ENCODE measurements at places on chromosomes 11 and 22.

DNA sequence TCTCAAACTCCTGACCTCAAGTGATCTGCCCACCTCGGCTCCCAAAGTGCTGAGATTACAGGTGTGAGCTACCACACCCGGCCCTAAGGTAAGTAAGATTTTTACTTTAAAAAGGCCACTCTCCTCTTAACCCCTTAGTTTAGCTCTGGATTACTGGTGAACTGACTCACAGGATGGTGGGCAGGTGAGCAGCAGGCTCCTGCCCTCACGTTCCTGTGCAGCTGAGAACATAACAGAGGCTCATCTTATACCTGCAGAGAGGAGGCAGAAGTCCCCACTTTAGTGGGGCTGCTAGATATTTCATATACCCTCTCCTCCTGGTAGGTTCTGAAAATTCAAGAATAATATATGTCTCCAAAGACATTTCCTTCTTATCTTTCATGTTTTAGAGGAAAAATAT, 17.1 kb upstream of the SERPIND1 start:
- DNase-seq, result no peak

DNA sequence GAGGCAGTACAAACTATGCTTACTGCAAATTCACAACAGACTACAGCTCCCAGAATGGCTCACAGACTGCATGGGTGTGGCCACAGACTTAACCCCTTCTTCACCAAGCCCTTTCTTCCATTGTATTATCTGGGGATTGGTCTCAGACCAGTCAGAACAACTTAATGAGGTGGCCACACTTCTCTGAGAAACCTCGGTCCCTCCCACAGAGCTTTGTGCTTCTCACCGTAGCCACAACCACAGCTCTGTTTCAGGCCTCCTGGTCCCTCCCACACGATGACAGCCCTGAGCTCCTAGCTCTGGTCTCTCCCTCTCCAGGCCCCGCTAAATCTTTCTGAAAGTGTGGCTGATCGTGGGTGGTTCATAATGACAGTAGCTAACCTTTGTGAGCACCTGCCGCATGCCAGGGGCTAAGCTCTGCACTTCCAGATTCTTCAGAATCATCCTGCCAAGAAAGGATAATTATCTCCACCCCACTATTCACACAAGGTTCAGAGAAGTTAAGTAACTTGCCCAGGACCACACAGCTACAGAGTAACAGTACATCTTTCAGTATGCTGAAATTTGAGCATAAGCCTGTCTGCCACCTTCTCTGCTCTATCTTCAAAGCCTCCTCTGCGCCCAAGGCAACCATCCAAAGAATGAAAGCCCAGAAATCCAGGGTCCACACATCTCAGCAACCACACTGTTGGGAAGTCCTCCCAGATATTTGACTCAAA, 5.4 kb downstream of the PDE2A start:
- DNase-seq, result no peak

DNA sequence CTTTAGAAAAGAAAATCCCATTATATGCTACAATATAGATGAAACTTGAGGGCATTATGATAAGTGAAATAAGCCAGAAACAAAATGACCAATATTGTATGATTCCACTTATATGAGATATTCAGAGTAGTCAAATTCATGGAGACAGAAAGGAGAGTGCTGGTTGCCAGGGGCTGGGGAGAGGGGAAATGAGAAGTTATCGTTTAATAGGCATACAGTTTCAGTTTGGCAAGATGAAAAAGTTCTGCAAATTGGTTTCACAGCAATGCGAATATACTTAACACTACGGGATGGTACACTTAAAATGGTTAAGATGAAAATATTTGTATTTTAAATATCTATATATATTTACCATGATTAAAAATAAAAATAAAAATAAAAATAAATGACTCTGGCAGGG, 31.1 kb upstream of the RDX start:
- no peak for DNase-seq

DNA sequence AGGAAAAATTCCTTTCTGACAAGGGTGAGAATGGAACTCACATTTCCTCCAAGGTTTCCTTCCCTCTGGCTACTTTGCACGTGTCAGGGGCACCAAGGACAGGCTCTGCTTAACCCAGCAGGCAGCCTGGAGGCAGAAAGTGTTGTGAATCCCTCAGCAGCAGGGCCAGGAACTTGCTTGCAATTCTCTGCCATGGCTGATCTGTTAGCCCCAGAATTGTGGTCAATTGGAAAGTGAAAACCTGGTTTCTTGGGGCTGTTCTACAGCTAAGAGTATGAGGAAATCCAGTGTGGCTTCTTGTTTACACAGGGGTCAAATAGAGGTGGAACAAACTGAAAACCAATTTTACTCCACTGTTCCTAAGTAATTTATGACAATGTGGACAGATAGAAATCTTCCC, 38.3 kb upstream of the CEP295 start:
- no peak for DNase-seq

DNA sequence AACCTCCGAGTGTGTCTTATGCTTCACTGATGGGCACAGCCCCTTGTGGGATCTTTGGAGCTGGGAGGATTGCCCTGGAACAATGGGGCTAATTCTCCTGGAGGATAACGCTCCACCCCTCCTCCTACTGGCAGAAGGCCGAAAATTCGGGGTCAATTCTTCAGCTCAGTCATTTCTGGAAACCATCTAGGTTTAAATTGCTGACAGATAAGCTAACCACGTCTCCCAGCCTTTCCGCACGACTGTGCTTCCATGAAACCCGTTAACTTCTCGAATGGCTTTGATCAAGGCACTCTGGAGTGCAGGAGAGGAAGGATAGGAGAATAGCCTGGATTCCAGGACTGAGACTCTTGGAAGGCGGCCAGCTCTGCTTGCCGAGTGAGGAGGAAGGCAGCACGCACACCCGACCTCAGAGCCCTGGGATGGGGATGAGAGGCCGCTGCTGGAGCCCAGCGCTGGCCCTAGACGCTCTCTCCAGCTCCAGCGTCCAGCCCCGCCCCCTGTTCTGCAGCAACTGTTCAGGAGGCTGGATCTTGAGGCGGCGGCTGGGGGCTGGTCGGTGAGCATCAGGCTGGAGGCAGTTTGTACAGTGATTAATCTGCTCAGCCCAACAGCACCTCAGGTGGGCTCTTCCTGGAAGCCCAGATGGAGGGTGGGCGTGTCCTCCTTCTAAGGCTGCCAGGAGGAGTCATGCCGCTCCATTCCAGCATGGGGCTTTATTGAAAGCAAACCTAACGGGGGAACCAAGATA, 176.7 kb upstream of the NCAM1 start:
- DNase-seq, result peak; percentile 65

GRCh38 chr22:44870021-44870420, 117.6 kb downstream of the ARHGAP8 start:
- no peak for DNase-seq

DNA sequence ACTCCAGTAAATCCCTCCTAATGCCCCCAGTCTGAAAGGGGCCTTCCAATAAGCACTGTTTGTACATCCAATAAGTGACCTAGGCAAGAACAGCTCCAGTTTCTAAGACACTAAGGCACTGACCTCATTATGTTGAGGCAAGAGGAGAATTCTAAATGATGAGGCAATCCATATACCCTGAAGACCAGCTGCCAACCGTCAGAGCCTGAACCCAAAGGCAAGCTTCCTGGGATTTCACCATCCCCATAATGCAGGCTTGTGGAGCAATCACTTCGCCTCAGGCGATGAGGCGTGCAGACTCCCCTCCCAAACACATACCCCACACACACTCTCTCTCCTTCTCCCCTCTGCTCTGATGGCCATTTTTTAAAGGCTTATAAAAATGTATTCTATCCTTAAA, 49.5 kb downstream of the LGR4 start:
- DNase-seq, result no peak

GRCh38 chr22:24134090-24134846, 47.0 kb upstream of the SUSD2 start:
- peak; percentile 29 for DNase-seq

- DNase-seq, result peak; percentile 69
Observed at GRCh38 chr11:6251120-6251733, 8.4 kb upstream of the CCKBR start.

DNA sequence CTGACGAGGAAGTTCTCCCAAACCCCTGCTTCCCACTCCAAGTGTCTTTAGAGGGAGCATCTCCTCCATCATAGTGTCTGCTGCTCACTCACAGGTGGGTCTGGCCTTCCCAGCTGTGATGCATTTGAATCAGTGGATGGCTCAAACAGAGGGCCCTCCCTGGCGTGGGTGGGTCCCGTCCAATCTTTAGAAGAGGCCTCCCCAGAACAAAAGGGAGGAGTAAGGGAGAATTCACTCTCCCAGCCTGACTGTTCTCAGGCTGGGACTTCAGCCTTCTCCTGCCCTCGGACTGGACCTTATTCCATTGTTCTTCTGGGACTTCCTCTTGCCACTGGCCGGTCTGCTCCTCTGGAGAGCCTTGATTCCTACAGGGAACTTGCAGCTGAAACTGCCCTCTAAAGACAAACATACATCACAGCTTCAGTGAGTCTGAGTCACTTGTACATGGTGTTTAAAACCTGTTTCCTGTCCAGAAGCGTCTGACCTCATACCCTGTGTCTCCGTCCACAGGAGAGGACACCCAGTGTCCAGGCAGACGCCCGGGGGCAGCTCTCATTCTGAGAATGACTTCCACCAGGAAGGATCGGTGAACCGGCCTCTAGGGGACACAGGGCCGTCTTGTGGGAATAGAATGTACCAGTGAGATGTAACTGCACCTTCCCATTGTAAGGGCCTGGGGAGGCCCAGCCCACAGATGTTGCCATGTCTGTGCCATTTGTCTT, 234.7 kb downstream of the BRD1 start:
- no peak for DNase-seq

DNA sequence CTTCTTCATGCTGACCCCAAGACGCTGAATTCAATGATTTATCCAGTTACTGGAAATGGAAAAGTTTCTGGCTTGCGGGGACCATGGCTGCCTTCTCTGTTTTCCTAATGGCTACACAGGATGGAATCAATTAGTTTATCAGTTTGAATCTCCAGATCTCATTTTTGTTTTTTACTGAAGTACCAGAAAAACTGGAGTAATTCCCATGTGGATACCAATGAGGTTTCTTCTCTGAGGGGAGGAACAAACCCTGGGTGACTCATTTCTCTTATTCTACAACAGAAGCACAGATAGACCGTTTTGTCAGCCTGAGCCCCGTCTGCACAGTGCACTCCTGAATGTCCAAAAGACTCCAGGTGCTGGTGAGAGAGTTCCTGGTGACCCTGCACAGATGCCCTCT, 3.4 kb downstream of the ZNF195 start:
- DNase-seq, result peak; percentile 32

- DNase-seq, result no peak
Observed at GRCh38 chr11:13008061-13008435, 1.1 kb upstream of the RASSF10 start.

DNA sequence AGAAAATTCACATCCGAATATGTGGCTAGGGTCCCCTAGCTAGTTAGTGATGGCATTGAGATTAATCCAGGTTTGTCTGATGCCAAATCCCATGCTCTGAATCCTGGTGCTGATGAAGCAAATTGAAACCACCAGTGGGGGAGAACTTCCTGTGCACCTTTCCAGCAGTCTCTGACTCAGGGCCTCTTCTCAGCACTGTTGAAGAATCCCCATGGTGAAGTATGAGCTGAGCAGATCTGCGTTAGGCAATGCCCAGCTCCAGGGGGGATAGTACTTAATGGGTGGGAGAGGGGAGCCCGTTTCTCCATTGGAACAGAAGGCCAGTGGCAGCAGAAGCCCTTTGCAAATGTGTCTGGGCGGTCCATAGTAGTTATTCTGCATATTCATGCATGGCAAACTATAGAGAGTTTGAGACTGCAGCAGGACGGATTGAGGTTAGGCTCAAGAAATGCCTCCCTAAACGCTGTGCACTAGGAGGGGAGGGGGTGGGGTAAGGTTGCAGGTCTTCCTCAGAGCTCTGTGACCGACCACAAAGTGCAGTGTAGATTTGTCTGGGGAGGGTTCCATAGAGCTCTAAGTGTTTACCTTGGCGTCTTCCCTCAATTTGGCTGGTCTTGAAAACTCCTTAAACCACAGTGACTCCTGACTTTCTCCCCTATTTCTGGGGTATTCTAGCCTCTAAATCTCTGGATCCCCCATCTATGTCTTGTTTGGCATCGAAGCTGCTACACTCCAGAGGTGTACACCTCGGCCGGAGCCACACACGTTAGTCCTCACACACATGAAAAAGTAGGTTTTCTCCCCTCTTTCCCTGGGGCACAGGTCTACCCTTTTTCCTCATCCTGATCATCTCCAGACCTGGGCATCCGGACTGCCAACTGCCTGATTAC, 4.8 kb downstream of the POU2F3 start:
- DNase-seq, result peak; percentile 44

- no peak for DNase-seq
Observed at GRCh38 chr11:73963861-73964260, 13.0 kb downstream of the DNAJB13 start.

DNA sequence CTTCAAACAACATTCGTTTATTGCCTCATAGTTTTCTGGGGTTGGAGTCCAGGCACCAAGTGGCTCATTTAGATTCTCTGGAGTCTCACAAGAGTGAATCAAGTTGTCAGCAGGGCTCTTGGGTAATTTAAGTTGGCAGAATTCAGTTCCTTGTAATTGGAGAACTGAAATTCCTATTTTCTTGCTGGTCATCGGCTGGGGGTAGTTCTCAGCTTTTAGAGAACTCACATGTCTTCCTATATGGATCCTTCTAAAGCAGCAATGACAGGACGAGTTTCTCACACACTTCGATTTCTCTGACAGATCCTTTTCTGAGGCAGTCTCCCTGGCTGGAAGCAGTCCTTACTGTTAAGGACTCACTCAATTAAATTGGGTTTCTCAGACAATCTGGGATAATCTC, 17.3 kb upstream of the OOSP4B start:
- DNase-seq, result no peak

- DNase-seq, result peak; percentile 60
Observed at GRCh38 chr11:43833657-43834073, 47.0 kb upstream of the ALKBH3 start.

Measured in astrocyte of the spinal cord (primary cell).